Smooth muscle cell of bladder (primary cell): ENCODE measurements at places on chromosomes 7 and 10. TPM values are rescaled to one million over a fixed set of nuclear protein-coding genes. Genes with fewer than 3 reads are reported as not detected.

The FAM131B gene
- 1.00 and 1.9 TPM in 2 replicates for total RNA-seq

The SYT15B gene
- 0.57 and 2.7 TPM in 2 replicates for total RNA-seq

The ANKRD1 gene
- total RNA-seq, result 0.14 and 0.18 TPM in 2 replicates

The GPR85 gene
- 3.1 and 3.3 TPM in 2 replicates for total RNA-seq

The ARHGEF5 gene
- 0.71 and 0.92 TPM in 2 replicates for total RNA-seq

The PLAU gene
- 36.7 and 143 TPM in 2 replicates for total RNA-seq

The MLXIPL gene
- 0.37 and 0.57 TPM in 2 replicates for total RNA-seq

The ABCC2 gene
- 1.6 and 2.4 TPM in 2 replicates for total RNA-seq

The HSPA14 gene
- 10.4 and 11.9 TPM in 2 replicates for total RNA-seq

The OR6B1 gene
- not detected in 2 replicates for total RNA-seq

The PRRT4 gene
- 0.18 TPM in 1 of 2 replicates, not detected in the other for total RNA-seq

The SLC18A3 gene
- total RNA-seq, result not detected in 2 replicates

The VAX1 gene
- not detected in 2 replicates for total RNA-seq
